ENCODE measurements at places on chromosomes 3 and 15. TPM values are rescaled to one million over a fixed set of nuclear protein-coding genes. Genes with fewer than 3 reads are reported as not detected.

Gene AP3B2
- 0.17 TPM for total RNA-seq

Gene RLBP1
- not detected for total RNA-seq

DNA sequence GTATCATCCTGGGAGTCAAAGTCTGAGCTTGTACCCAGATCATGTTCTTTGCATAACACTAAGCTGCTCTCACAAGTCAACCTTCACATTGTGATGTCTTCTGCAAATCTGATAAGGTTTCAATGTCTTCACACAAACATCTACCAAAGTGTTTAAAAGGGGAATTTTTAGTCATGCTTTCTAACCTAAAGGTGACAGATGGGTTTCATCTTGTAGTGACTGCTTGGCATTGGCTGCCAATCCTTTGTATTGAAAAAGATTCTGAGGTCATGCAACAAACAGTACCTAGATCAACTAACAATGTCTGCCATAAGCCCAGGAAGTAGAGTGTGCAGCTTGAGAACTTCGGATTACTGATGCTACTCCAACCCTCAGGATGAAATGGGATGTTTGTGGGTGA lies 43.6 kb upstream of the DIPK2A start:
- DNase-seq: no peak

DNA sequence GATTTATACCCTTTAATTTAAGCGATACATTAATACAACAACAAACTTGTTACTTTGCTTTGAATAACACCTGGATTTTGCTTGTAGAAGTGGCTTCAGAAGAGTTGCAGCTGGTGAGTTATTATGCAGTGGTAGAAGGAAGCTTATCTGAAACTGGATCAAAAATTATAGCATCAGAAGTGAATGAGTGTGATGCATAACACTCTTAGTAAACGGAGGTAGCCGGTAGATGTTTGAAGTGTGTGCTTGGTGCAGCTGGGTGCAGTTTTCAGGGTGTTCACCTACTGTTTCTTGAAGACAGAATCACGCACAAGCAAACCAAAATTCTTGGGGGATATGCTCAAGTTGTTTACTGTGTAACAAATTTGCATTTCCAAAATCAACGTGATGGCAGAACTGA lies 103.1 kb downstream of the MITF start:
- no peak for DNase-seq

GRCh38 chr3:12351145-12351544 lies 62.3 kb downstream of the PPARG start:
- peak; percentile 8 for DNase-seq

DNA sequence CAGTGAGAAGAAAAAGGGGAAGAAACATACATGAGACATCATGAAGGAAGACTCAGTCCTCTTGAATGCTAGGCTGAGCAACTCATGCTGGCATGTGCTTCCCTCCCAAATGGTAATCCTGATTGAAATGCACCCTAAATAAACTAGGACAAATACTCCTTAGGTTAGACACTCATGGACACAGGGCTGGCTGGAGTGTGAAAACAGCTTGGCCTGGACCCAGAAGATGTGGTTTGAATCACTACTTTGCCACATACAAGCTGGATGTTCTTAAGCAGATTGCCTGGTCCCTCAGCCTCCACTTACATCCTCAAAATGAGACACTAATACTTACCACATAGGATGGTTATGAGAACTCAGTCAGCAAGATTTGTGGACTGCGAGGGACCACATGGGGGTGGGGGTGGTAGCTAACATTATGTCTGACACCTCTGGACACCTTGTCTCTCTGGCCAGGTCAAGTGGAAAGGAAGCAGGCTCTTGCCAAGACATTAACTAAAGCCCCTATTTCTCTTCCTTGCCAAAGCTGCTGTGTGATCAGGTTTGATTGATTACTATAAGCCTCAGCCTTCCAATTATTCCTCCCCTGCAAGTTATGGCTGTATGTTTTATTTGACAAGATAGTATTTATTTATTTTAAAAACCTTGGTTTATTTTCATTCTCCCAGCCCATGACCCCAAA lies 138.9 kb upstream of the SLC7A14 start:
- no peak for DNase-seq

GRCh38 chr3:53711387-53711786 lies 134.8 kb downstream of the CHDH start:
- no peak for DNase-seq

Gene ROPN1B
- not detected for total RNA-seq

DNA sequence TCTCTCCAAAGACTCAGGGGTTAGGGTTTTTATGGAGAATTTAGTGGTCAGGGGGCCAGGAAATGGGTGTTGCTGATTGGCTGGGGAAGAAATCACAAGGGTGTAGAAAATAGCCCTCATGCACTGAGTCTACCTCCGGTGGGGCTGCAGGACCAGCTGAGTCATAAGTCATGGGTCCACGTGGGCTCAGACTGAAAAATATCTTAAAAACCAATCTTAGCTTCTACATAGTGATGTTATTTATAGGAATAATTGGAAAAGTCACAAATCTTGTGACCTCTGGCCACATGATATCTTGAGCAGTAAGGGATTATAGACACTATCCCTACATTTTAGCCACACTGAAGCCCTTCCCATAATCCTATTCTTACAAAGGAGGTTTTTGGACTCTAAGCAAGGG lies 224.0 kb downstream of the DPH6 start:
- no peak for DNase-seq

DNA sequence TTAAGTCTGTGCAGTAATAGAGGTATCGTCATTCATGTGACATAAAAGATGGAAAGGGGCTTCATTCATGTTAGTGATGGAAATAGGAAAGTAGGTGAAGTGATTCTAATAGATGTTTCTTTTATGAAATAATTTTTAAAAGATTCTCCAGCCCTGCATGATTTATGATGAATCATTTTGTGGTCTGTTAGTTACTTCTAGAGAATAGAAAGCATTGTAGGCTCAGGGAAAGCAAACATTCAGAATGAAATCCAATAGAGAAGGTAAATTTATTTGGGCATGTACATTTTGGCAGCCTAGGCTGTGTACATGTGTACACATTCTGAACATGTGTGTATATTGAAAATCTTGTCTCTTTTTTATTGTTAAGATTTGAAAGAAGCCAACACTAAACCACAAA lies 23.1 kb downstream of the PPARG start:
- no peak for DNase-seq

Gene FRMD4B
- 112 TPM for total RNA-seq

Gene SEMA5B
- 0.05 TPM for total RNA-seq

- DNase-seq: no peak
These were observed 130.6 kb downstream of the TPRA1 start for GRCh38 chr3:127459891-127460290.

Gene OPA1
- total RNA-seq: 61.1 TPM

DNA sequence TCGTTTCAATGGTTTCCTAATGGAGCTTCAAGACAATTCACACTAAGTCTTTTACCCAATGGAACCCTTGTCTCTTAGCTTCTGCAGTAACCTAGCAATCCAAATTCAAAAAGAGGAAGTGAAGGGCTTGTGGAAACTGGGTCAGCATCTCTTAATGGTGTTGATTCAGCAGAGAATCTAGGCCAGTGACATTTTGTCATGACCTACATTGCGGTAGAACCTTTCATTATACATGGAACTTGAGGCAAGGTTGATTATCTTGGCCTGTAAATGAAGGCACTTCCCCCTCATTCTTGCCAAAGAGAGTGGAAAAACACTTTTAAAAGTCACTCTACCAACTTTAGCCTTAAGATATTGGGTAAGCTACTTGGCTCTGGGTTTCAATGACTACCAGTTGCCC lies 42.8 kb downstream of the C2CD4B start:
- no peak for DNase-seq

DNA sequence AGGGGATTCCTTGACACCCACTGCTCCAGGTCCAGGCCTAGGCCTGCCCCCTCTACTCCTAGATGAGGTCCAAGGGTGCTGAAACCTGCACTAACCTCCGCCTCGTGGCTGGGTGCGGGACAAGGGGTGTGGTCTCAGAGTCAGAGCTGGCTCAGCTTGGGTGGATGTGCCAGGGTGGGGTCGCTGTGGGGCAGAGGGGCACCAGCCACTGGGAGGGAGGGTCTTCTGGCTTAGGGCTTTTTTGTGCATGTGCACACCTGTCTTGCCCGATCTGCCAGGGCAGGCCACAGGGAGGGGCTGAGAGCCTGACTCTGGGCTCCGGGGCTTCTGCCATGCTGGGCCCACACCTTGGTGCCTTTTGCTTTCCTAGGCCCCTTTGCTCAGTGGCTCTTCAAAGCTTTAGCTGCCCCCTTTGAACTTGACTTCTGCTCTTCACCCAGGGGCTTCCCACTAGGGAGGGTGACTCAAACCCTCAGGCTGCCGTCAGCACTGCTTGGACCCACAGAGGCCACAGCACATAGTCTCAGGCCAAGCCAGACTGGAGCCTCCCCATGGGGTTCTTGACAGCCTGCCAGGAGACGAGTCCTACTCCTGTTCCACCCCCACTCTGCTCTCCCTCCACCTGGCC lies 73.0 kb downstream of the KLF13 start:
- no peak for DNase-seq

Gene COL7A1
- total RNA-seq: 1.5 TPM

Gene MUC4
- total RNA-seq: not detected

GRCh38 chr3:113161661-113162060 lies 49.7 kb upstream of the BOC start:
- no peak for DNase-seq

Gene ACTRT3
- total RNA-seq: 4.7 TPM

DNA sequence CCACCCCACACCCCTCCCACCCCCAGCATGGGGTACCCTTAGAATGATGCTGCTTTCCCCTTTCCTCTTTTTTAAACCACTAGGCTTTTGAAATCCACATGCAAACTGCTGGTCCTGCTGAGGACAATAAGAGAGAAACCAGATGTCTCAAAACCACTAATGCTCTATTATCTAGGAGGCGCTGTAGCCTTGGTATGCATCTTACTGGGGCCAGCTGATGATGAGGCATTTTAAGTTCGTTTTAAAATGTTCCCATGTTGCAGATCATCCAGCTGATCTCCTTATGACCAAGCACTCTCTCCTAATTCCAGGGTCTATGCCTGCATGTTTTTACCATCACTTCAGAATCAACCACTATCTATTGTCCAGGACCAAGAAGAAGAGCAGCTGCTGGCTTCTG lies 1.3 kb downstream of the NME9 start:
- no peak for DNase-seq

DNA sequence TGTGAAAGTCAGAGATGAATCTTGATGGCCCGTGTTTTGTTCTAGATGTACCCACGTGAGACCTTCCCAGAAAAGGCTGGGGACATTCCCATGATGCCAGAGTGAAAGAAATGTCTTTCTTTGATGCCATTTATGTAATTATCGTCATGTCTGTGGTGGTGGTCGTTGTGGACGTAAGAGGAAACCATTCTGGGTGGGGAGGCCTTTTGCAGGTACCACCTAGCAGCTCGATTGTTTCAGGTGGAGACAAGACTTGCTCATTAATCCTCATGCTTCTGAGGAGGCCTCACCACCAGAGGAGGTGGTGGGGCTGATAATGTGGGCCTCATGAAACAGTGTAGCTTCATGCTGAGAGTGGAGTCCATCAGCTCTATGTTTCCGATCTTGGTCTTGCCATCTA lies 58.1 kb upstream of the USP3 start:
- no peak for DNase-seq

Gene VGLL3
- total RNA-seq: 0.33 TPM

Gene GP5
- under 0.01 TPM for total RNA-seq

DNA sequence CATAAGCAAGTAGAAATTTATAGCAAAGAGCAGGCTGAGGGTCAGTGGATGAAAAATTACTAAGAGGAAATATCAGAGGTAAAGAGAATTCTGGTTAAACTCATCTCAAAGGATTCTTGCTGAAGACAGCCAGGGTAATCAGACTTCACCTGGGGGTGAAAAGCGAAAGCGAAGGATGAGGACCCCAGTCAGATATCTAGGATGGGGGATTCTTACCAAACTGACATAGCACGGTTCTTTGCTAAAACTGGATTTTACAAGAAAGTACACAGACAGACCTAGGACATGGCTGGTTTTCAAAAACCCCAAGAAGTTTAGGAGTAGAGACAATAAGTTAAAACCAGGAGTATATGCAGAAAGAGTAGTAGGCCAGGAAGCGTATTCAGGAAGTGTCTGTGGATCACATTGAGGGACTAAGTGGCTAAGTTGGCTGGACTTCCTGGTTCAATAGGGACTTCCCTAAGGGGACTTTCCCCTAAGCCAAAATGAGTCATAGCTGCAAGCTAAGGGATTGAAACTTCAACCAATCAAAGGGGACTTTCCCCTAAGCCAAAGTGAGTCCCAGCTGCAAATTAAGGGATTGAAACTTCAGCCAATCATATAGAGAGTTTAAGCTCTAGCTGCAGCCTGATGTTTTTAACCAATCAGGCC lies 2.4 kb upstream of the CFAP91 start:
- DNase-seq: peak; percentile 67

DNA sequence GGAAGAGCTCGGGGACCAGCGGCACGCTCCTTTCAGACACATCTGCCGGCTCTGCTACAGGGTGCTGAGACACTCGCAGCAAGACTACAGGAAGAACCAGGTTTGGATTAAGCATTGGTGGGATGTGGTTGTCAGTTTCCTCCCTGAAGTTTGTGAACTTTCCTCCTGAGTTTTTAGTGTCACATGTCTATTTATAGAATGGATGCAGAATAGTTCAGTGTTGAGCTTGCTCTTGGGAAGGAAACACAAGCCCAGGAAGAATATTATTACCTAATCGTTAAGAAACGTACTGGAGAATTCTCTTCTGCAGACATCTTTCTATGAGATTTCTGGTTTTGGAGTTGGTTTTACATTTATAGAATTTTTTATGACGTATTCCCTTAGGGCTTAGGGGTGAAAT lies 172.0 kb downstream of the ITPR1 start:
- no peak for DNase-seq

Gene RARRES1
- 1.3 TPM for total RNA-seq

Gene CIB2
- 2.5 TPM for total RNA-seq
